ENCODE measurements at places on chromosomes 7 and 10.
A peak's percentile ranks its signal among the peaks of the same experiment; 100 is the strongest.

- no peak for DNase-seq
Observed at GRCh38 chr10:43294892-43295291, 28.0 kb upstream of the RASGEF1A start.

GRCh38 chr10:114403541-114404161 is 651 bp downstream of the AFAP1L2 start:
- no peak for DNase-seq

DNA sequence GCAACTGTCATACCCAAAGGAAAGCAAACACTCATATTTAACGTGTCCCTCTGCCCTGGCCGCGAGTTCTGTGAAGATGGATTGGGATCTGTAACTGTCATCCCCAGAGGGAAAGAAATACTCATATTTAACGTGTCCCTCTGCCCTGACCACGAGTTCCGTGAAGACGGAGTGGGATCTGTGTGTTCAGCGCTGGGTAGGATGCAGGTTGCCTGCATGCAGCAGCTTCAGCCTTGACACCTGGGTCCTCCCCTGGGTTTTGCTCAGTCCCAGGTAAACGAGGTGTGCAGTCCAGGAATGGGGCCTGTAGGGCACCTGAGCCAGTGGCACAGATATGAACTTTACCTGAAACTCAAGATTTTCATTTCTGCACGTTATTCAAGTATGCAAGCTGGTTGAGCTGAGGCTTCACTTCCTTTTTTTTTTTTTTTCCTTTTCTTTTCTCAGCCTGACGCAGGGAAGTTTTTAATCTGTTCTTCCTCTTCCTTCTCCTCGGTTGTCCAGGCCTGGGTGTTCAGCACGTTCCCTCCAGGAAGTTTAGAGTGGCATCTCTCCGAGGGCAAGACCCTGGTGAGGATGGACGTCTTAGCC is 159.0 kb upstream of the SHH start:
- DNase-seq, result no peak

DNA sequence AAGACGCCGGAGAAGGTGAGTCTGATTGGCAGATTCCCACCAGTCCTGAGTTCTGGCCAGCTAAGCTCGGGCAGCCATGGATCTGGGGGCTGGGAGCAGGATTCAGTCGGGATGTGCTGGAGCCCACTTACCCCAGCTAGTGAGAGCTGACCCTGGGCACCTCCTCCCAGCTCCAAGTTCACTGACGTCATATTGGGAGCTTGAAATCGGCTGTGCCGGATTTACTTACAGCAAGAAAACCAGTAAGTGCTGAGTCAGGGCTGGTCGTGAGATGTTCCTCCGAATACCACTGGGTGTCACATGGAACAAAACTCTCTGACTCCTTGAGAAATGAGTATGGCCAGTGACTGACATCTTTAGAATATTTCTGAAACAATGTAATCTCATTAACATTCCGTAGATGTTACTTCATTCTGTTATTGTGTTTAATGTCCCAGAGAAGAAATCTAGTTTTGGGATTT is 621.2 kb downstream of the SDK1 start:
- DNase-seq, result no peak

DNA sequence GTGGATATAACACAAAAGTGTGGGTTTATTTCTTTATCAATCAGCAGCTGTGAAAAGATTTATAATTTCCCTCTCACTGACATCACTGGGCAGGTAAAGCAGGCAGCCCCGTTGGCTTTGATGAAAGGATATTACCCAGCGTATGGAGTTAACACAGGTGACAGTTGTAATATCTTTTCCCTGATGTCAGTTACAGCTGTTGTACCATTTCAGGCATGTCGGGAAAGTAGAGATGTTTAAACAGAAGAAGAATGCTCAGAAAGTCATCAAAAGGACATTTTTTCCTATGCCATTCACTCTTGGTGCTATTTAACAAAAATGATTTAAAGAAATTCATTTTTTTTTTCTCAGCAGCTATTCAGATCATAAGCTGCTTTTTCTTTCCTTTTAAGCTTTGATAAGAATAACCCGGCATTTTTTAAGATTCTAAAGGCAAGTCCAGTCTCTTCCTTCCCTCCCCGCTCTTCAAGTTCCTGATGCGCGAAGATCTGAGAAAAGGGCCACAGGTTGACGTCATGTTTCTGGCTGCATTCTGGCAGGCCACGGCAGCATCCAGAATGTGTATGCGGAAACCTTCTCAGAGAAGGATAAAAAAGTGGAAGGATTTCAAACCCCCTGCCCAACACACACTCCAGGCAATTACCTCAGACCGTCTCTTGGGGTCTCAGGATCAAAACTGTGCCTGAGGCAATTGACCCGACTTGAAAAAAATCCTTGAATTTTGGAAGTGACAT is 32.5 kb upstream of the ADAM12 start:
- no peak for DNase-seq

GRCh38 chr10:23293973-23294590 is 50.5 kb downstream of the C10orf67 start:
- no peak for DNase-seq

DNA sequence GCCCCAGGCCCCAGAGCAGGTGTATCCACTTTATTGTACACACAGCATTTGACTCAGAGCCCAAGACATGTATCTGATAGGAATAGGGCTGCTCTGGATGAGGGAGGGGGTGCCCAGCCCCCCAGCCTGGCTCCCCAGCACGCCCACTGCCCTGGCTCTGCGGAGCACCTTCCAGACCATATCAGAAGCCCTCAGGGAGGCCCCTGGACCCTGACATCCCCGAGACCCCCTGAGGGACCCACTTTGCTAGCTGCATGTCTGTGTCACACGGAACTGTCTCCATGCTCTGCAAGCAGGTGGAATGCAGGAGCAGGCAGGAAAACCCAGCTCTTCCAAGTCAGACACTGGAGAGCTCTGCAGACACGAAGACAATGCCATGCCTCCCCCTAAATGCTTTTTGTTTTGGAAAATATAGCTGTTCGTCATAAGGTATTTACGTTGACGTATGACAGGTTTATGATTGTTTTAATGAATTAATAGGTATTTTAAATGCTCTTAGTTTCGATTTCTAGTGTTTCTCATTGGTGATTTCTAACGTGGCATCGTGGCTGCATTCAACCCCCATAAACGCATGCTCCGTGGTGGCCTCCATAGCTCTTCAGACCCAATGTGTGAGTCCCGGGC is 92.8 kb upstream of the INSIG1 start:
- DNase-seq, result no peak

GRCh38 chr10:116772909-116773705 is 30.7 kb upstream of the HSPA12A start:
- no peak for DNase-seq

DNA sequence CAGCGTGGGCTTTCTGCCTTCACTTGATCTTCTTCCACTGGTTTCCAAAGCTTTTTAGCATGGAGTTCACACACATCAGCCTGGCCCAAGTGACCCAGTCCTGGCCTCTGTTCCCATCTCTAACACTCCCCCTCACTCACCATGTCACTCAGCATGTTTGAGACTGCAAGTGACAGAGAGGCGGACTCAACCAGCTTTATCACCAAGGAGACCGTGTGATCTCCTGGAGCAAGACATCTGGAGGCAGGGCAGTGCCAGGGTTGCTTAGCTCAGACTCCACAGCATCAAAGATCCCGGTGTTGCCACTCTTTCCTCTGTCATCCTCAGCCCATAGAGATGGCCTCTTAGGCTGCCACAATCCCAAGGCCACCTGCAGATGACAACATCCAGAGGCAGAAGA is 39.4 kb downstream of the FAM241B start:
- DNase-seq, result no peak

DNA sequence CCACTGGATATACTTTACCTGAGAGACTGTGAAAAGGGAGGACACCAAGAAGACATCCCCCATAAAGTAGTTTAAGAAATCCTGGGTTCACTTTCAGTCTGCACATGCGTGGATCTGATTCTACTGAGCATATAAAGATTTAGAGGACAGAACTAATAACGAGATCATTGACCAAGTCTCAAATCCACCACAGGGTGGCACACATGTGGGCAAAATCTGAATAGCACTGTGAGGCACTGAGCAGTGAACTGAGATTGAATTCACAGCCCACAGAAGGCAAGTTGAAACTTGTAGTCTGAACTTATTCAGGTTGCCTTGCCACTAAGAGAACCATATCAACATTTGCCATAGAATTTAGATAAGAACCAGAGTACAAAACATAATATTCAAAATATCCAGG is 818.6 kb downstream of the GRID1 start:
- peak; percentile 71 for DNase-seq

DNA sequence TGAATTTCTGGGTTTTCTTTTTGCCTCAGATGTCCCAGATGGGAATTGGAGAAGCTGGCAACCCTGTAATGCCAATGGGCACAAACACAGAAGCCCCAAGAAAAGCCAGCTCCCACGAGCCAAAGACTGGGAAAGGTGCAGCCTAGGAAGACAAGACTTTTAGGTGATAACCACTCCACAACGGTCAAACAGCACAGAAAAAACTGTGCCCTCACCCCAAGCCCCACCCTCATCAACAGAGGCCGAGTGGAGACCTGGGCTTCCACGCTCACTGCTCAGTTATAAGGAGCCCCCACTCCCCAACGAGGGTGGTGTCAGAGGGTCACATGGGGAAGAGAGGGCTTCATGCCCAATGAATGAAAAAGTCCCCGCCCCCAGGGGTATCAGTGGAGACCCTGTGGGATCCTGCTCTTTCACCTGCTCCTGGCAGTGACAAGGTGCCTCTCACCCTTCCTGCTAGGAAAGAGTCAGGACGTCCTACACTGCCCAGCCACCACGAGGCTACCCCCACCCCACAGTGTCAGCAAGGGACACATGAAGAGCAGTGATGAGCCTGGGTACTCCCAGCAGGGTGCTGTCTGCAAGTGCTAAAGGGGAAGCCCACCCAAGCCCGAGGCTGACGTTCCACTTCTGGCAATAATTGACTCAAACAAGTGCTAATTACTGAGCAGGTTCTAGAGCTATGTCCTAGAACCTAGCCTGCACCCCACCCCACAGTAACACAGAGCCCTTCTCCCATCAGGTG is 8.3 kb downstream of the TMEM273 start:
- DNase-seq, result no peak

GRCh38 chr7:111292026-111292470 is 201.1 kb downstream of the LRRN3 start:
- no peak for DNase-seq

DNA sequence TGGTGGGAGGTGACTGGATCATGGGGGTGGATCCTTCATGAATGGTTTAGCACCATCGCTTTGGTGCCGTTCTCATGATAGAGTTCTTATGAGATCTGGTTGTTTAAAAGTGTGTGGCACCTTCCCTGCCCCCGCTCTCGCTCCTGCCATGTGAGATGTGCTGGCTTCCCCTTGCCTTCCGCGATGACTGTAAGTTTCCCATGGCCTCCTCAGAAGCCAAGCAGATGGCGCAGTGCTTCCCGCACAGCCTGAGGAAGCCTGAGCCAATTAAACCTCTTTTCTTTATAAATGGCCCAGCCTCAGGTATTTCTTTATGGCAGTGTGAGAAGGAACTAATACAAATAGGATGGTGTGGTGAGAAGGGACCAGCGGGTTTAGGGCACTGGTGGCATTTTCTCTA is 243.3 kb upstream of the CELF2 start:
- DNase-seq, result no peak

DNA sequence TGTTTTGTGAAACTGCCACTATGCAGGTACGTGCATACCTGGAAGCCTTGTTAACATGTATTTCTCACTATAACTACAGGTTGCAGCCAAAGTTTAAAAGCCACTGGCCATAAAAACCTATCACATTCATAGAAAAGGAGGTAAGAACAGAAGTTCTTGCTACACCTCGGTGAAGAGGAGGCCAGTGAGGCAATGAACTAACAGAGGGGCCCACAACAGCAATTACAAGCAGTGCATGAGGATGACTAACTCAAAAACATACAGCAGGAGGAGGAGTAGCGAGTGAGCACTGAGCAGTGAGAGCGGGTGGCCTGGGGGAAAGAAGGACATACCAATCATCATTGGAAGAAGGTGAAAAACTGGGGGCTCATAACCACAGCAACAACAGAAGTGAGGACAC is 51.6 kb downstream of the NUDCD3 start:
- no peak for DNase-seq

- DNase-seq, result no peak
Observed at GRCh38 chr10:131980761-131981428, 828 bp downstream of the BNIP3 start.

GRCh38 chr7:5636914-5637313 is 144.5 kb downstream of the RNF216 start:
- DNase-seq, result no peak

DNA sequence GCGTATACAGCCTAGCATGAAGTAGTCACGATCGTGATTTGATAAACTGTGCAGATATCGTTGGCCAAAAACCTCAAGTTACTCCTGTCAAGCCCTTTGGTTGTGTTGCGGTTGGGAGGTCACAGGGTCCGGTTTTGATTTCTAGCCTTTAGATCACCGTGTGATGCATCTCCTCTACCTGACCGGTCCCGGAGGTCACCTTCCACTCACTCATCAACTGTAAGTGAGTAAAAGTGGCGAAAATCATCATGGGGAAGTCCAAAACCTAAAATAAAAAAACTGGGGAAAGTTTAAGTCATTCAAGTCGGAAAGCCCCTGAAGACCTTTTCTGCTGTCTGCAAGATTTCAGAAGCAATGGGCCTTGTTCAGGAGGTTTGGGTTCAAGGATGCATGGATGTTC is 62.8 kb downstream of the ADARB2 start:
- no peak for DNase-seq

- no peak for DNase-seq
Observed at GRCh38 chr7:41578700-41579099, 124.2 kb downstream of the INHBA start.

GRCh38 chr7:26620352-26620751 is 244.0 kb downstream of the SKAP2 start:
- DNase-seq, result no peak

- DNase-seq, result no peak
Observed at GRCh38 chr7:105131890-105132289, 117.9 kb downstream of the KMT2E start.

DNA sequence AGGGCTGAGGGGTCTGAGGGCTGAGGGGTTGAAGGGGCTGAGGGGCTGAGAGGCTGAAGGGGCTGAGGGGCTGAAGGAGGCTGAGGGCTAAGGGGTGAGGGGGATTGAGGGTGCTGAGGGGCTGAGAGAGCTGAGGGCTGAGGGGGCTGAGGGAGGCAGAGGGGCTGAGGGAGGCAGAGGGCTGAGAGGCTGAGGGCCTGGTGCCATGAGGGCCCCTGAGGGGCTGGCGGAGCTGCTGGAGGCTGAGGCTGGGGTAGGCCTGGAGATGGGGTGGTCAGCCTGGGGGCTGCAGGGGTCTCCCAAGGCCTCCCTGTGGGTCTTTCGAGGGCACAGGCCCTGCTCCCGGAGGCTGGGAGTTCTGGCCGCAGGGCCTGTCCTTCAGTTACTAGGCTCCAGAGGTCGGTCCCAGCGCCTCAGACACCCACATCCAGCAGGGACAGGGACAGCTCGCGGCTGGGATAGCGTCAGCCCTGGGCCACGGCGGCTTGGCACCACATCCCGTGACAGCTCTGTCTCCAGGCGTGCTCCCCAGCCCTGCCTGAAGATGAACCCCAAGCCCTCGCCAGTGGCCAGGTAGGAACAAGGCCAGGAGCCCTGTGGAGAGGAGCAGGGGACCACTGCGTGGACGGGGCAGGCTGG is 16.9 kb downstream of the MYO1G start:
- no peak for DNase-seq
